ENCODE measurements at places on chromosomes 7 and 10. TPM values are rescaled to one million over a fixed set of nuclear protein-coding genes. Genes with fewer than 3 reads are reported as not detected.

NAT16 gene
- total RNA-seq, result 0.16 TPM

EN2 gene
- total RNA-seq, result not detected

RAPGEF5 gene
- 1.0 TPM for total RNA-seq

CALML5 gene
- not detected for total RNA-seq

USP54 gene
- 85.9 TPM for total RNA-seq

PRLHR gene
- total RNA-seq, result not detected

- no peak for DNase-seq
Observed at GRCh38 chr10:102419269-102420180, 940 bp upstream of the PSD start.

DNA sequence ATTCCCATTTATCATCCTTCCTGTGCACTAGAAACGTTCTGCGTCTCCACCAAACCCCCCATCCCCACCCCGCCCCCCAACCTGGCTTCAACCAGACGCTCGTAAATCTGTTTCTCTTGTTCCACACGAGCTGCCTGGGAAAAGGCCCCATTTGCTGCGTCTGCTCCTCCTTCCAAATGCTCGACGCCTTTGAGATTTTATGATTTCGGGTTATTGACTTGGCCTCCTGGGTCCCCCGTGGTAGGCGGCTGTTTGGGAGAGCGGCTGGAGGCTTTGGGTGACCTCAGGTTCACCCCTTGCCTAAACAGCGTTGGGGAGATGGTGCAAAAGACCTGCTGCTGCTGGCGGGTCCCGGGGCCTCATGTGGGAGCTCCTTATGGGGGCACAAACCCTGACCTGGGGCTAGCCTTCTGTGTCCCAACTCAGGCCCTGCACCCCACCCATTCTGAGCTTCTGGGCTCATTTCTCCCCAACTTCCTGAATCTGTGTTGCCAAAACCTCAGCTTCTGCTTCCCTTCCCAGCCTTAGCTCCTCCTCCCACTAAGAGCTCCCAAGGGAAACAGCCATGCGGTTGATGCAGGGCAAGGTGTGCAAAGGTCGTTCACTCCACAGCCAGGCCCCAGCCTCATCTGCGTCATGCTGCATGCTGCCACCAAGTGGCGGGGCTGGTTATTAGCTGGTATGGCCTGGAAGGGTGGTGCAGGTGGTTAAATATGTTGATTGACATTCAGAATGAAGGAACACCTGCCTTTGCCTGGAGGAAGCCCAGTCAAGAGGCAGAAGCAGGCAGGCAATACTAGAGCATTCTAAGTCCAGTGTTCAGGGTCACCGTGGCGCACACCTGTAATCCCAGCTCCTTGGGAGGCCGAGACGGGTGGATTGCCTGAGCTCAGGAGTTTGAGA, 49.1 kb upstream of the ELN start:
- no peak for DNase-seq

DNA sequence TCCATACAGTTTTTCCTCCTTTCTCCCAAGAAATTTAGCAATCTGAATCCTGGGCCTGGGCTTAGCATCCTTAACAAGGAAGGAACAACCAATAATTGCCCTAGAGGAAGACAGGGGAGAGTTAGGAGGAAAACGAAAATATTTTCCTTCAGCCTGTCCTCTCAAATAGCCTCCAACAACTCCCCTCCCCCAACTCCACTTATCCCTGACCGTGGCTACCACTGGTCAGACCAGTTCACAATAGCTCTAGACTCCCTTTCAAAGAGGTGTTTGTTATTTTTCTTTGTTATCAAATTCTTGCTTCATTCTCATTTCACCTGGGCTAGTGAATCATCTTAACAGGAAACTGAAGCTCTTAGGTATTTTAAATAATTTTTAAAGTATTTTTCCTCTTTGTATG, 114.1 kb downstream of the CPED1 start:
- DNase-seq, result no peak

DNA sequence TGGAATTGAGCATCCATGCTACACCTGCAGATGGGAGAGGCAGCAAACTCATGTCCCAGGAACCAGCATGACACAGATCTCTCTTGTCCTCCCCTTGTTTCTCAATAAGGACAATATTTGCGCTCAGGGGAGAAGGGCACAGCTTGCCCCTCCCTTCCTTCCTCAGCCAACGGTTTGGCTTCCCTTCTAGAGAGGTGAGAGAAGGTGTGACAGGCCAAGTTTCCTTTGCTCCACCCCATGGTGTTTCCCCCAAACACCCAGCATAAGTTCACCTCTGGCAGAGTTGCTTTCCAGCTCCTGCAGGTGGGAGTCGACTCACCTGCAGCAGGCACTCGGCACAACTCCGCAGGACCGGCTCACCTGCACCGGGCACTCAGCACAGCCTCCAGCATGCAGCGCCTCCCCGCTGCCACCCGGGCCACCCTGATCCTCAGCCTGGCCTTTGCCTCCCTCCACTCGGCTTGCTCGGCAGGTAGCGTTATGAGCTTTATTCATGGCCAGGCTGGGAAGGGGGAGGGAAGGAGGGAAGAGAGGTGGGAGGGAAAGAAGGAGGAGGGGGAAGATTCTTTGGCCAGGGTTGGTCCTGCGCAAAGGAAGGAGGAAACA, at the start of the genes ATP6V0A4 and TMEM213:
TSS of gene ATP6V0A4 (minus strand) at position 482 of the 606 bp plus-strand sequence. CDS start 26,949 bp downstream, outside the sequence.
TSS of gene TMEM213 (plus strand) at position 280 of the 606 bp plus-strand sequence. CDS start at position 391, 111 bp downstream.
- no peak for DNase-seq

GRCh38 chr10:128092454-128092853, 33.8 kb downstream of the MKI67 start:
- peak; percentile 34 for DNase-seq

DNA sequence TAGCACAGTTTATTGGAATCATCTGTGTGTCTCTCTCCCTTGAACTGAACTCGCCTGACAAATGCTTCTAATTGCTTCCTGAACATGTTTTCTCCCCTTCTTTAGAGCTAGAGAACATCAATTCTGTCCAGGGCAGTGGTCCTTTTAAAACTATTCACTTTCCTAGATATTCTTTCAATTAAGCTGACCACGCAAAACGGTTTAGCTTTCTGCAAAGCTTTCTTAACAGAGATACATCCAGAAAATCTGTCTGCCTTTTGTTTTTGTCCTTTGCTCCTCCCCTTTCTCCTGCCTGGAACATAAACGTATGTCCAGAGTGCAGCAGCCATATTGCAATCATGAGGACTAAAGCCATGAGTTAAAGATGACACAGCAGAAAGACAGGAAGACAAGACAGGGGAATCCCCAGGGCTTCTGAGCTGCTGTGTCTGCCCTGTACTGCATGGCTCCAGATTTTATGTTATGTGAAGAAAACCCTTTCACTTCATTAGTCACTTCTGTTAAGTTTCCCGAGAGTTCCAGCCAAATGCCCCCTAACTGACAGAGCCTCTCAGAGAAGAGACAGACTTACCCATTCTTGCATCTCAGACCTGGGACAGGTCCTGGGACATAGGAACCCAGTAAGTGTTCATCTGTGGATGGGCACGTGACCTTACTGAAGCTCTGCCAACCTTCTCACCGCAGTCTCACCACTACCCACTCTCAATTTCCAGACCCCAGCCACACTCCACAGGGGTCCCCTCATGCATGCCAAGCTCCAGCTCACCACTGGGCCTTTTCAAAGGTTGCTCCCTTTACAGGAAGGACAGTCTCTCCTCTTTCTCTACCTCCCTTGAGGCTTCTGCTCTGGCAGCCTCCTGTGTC, 35.0 kb upstream of the CPXM2 start:
- DNase-seq, result no peak

DNA sequence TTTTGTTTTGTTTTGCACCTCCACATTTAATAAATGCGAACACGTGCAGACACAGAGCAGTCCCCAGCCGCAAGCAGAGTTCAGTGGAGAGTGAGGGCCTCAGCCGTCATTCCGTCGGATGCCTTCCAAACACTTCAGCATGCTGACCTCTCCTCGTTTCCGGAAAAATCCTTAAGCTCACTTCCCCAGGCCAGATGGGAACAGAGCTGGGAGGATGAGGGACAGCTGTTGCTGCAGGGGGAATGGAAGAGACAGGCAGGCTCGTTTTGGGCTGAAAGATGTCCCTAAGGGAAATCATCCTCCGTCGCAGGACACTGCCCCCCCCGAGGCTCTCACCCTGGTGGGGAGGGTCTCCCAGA, 17.2 kb upstream of the FGFR2 start:
- no peak for DNase-seq

- no peak for DNase-seq
Observed at GRCh38 chr10:30554440-30554825, 75.1 kb downstream of the LYZL2 start.

- DNase-seq, result peak; percentile 71
Observed at GRCh38 chr10:91540733-91541132, 92.1 kb downstream of the PPP1R3C start.

DNA sequence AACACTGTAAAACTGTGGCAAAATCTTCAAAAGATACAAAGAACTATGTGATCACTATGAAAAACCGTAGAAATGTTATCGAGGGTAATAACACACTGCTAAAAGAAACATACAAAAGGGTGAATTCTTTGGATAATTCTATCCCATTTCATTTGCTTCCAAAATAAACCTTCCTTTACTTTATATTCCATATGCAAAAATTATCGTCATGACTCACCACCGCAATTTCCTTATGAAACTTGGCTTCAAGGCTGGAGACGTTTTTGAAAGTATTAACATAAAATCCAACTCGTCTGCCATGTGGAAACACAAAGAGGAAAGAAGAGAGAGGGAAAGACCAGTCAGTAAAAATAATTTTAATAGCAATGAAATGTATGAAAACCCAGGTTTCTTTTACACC, 165.2 kb downstream of the AMPH start:
- peak; percentile 14 for DNase-seq

DNA sequence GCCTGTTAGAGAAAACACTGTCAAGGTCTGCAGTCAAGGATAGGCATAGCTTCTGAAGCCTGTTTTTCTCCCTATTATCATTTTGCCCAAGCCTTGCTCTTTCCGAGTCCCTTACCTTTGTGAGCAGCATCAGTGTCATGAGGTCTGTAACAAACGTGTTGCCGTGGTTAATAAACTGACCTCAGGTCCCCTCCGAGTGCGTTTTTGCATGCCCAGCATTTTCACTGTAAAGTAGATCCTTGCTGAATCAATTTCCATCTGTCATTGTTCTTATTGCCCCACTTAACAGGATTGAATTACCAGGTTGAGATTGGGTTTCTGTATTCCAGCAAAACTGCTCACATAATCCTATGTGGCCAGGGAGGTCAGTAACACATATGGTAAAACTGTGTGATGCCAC, 110.3 kb downstream of the ZNF248 start:
- DNase-seq, result no peak

- DNase-seq, result peak; percentile 23
Observed at GRCh38 chr10:100562008-100562672, 26.4 kb downstream of the HIF1AN start.

GRCh38 chr10:102876747-102877153, 7.5 kb downstream of the AS3MT start:
- DNase-seq, result no peak

- no peak for DNase-seq
Observed at GRCh38 chr10:86373828-86374227, 7.2 kb upstream of the GRID1 start.

DNA sequence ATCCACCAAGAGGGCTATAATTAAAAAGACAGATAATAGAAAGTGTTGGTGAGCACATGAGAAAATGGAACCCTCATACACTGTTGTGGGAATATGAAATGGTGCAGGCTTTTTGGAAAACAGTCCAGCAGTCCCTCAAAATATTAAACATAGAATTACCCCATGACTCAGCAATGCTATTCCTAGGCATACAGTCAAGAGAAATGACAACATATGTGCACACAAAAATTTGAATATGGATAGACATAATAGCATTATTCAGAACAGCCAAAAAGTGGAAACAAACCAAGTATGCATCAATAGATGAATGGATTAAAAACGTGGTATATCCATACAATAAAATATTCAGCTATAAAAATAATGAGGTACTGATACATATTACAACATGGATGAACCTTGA, 64.5 kb upstream of the GDF10 start:
- DNase-seq, result no peak

- DNase-seq, result no peak
Observed at GRCh38 chr7:114970732-114971131, 48.8 kb downstream of the MDFIC start.

DNA sequence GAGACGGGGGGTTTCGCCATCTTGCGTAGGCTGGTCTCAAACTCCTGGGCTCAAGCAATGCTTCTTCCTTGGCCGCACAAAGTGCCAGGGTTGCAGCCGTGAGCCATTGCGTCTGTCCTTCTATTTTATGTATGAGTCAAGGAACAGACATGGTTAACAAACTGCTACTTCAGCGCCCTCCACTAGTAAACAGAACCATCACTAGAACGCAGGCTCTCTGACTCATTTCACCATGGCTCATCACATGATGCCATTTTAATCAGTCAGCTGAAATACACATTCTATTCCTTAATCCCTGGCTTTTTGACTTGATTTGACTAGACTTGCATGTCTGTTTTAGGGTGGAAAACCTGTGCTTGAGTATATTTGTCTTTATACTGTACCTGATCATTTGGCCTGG, 41.3 kb downstream of the CELF2 start:
- peak; percentile 27 for DNase-seq

- no peak for DNase-seq
Observed at GRCh38 chr10:12381536-12382156, 32.3 kb downstream of the CAMK1D start.

DNA sequence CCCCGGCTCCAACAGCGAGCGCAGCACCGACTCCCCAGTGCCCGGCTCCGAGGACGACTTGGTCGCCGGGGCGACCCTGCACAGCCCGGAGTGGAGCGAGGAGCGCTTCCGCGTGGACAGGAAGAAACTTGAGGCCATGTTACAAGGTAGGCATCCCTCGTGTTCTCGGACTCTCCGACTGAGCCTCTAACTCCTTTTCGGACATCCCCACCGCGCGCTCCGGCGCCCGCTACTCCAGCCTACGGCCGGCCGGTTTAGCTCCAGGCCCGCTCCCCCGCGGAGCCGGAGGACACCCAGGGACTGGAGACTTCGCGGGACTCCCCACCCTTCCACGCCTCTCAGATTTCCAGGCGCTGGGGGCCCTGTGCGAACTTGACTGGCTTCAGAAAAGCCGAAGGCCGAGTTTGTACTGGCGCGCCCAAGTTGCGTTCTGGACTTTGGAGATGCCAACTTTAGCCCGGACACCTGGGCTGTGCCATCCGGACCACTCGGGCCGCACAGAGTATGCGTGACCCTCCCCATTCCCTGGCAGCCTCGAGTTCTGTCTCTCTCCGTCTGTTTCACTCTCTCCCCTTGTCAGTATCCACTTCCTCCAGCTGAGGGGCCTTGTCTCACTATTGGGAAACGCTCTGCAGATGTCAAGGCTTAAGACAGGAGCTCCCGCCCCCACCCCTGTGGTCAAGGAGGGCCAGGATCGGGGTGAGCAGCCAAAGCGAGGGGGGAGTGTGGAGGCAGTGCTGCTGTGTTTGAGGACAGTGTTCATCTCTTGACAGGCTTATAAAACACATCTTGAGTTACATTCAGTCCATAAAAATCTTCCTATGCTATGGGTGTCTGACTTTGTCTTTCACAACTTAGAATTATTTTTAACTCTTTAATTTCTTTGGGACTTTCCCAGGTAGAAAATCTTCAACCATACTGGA, 777 bp downstream of the BICC1 start:
- DNase-seq, result peak; percentile 74

DNA sequence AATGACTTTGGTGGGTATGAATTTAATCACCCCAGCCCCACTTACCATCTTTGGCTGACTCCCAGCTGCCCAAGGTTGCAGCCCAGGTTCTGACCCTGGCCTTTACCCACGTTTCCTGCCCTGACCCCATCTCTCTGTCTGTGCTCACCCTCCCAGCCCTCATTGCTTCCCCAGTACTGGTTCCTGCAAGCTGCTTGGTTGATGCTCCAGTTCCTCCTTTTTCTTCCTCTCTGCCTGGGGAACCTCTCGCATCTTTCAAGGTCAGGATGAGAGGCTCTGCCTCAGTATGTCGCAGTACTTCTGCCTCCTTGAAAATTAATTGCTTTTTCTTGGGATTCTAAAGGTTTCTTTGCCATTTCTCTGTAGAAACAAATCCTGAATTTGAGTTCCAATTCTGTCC, 263.8 kb upstream of the ZNF32 start:
- DNase-seq, result no peak

Measured in astrocyte (in vitro differentiated cells and primary cell).